Caco-2 (cell line): ENCODE measurements at places on chromosomes 2 and 18. TPM values are rescaled to one million over a fixed set of nuclear protein-coding genes. Genes with fewer than 3 reads are reported as not detected.

DNA sequence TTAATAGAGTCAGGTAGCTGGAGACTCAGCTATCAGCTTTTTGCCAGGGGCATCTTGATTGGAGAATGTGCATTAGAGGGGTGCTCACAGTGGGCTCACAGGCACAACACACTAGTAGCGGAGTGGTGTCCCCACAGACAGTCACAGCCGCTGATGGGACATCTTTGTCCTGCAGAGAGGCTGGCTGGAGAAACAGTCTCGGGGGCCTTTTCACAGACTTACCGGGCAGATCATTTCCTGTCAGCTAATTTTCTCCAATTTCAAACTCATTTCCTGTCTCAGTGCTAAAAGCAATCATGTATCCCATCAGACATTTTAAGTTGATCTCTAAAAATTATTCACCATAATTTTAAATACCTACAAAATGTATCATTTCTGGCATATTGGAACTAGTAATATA, 562.6 kb downstream of the DCDC2C start:
- no peaks in the 10 kb centered on the region for H3K4me1 ChIP-seq
- no peaks in the 10 kb centered on the region for H3K36me3 ChIP-seq
- no peaks in the 10 kb centered on the region for H3K27me3 ChIP-seq
- no peak for DNase-seq

- no peaks in the 10 kb centered on the region for H3K36me3 ChIP-seq
- no peak overlapping the region for H3K27ac ChIP-seq
- no peak overlapping the region for H3K4me3 ChIP-seq
- DNase-seq, result no peak
- no peaks in the 10 kb centered on the region for H3K27me3 ChIP-seq
Observed at GRCh38 chr2:172572981-172573380, 17.1 kb downstream of the PDK1 start.

EFEMP1 gene
- total RNA-seq, result not detected in 2 replicates

- peaks cover 22% of the 10 kb centered on the region for H3K4me1 ChIP-seq
- no peaks in the 10 kb centered on the region for H3K27me3 ChIP-seq
- no peak overlapping the region for H3K4me3 ChIP-seq
- H3K27ac ChIP-seq, result no peak overlapping the region
- no peaks in the 10 kb centered on the region; the same call in 1 of the 2 replicates for H3K36me3 ChIP-seq
- no peak for DNase-seq
Observed at GRCh38 chr2:189147361-189147760, 32.2 kb downstream of the COL5A2 start.

DNA sequence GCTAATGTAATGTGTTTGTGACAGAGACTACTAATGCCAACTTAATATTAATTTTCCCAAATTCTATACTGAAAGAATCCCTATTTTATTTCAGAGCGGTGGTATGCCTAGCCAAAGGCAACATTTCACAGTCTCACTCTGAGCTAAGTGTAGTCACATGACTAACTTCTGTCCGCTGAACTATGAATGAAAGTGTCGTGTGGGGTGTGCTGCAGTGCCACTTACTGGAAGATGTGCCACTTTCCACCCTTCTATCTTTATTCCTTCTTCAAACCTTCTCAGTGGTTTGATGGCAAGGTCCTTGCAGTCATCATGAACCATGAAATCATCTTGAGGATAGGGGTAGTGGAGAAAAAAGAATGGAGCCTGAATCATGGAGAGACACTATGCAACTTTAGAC, 47.3 kb upstream of the C1D start:
- H3K27me3 ChIP-seq, result no peaks in the 10 kb centered on the region
- no peaks in the 10 kb centered on the region for H3K4me1 ChIP-seq
- no peak overlapping the region for H3K27ac ChIP-seq
